Stimulated activated CD8-positive, alpha-beta memory T cell treated with anti-CD3 and anti-CD28 coated beads, Interleukin-15, amount 100 ng/mL, for 48 hours (primary cell): ENCODE measurements at places on chromosomes 5 and 9.

- no peak for DNase-seq
These were observed 29.9 kb downstream of the MRPL22 start for GRCh38 chr5:154970759-154971158.

GRCh38 chr9:123401879-123402513 lies 46.0 kb downstream of the CRB2 start:
- no peak for DNase-seq

GRCh38 chr5:52948418-52949076 lies 40.6 kb upstream of the ITGA2 start:
- DNase-seq = peak; percentile 22

- no peak for DNase-seq
These were observed 9.7 kb downstream of the KIF20A start for GRCh38 chr5:138188626-138189025.

DNA sequence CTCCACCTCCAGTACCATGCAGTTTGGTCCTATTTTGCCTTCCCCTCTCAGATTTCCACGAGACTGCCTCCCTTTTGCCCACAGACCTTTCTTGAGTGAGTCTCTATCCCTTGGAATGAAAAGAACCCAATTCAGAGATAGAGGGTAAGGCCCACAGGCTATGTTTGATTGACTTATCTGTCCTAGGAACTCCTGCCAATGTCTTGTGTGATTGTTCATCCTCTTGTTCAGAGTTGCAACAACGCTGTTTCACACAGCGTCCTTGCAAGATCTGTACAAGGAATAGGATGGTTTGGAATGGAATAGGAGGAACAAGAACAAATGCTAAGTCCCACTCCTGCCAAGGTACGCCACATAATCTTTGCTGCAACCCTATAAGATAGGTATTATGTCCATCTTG lies 142.2 kb upstream of the ABCA1 start:
- no peak for DNase-seq

DNA sequence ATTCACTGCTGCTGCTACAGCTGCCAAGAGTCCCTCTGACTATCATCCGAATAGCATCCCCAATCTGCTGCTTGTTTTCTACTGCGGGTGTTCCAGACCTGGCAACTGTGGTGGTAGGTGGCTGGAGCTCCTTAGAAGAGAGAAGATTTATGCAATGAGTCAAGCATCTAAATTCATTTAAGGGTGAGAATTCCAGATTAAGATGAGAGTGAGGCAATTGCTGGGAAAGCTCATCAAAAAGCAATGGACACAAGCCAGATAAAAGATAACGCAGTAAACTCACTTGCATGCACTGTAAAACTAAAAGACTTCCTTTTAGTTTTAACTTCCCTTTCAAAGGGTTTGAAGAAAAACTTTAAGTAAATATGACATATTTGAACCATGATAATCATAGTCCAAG lies 3.9 kb downstream of the PLK2 start:
- no peak for DNase-seq

GRCh38 chr5:131185523-131186104 lies 14.9 kb downstream of the LYRM7 start:
- DNase-seq = no peak

GRCh38 chr9:14782286-14783051 lies 59.9 kb upstream of the CER1 start:
- DNase-seq = no peak

DNA sequence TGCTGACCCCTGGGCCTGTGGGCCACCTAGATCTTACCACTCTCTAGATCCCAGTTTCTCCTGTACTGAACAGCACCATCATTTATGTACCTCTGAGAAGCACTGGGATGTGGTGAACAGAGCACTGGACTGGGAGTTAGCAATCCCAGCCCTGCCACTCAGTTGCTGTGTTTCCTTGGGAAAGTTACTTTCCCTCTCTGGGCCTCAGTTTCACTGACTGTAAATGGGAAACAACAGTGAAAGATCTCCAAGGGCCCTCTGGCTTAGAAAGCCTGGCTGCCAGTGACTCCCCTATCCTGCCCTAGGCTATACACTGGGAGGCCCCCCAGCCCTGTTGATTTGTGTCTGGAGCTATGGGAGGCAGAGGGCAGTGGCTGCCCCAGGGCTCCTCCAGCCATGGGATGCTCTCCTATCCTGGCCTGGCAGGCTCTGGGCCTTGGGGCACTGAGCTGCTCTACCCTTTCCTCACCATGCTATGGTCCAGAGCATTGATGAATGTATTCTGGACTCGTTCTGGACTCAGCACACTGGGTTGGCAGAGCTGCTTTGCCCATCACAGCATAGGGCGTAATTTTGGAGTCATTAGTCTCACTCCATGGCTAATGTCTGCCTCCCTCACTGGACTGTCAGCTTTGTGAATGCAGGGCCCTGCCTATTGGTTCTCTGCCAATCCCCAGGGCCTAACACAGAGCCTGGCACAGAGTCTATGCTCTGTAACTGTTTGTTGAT lies 99.3 kb downstream of the RGS3 start:
- DNase-seq = no peak

DNA sequence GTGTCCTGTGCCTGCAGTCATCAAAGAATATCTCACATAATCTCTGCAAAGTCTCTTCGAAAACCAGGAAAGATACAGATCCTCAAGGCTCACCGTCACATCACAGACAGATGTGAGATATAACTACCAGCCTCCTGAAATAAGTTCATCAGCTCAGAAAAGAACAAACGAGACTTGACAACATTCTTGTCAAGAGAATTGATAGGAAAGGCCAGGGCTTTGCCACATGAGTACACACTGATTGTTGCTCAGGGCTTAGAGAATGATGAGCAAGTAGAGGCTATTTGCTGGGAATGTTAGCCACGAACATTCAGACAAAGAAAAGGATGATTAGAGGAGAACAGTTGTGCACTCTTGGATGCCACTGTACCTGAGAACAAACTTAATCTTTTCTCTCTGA lies 535.1 kb downstream of the ELAVL2 start:
- DNase-seq = no peak

- DNase-seq = no peak
These were observed 97.8 kb downstream of the C5orf15 start for GRCh38 chr5:133870661-133871060.

- no peak for DNase-seq
These were observed 280.4 kb downstream of the ZSWIM6 start for GRCh38 chr5:61612431-61612830.

GRCh38 chr5:58753446-58753845 lies 170.6 kb downstream of the RAB3C start:
- DNase-seq = no peak

- DNase-seq = no peak
These were observed 16.2 kb upstream of the MAT2B start for GRCh38 chr5:163489055-163489744.

- DNase-seq = no peak
These were observed 165.0 kb upstream of the ZNF462 start for GRCh38 chr9:106697750-106698502.

DNA sequence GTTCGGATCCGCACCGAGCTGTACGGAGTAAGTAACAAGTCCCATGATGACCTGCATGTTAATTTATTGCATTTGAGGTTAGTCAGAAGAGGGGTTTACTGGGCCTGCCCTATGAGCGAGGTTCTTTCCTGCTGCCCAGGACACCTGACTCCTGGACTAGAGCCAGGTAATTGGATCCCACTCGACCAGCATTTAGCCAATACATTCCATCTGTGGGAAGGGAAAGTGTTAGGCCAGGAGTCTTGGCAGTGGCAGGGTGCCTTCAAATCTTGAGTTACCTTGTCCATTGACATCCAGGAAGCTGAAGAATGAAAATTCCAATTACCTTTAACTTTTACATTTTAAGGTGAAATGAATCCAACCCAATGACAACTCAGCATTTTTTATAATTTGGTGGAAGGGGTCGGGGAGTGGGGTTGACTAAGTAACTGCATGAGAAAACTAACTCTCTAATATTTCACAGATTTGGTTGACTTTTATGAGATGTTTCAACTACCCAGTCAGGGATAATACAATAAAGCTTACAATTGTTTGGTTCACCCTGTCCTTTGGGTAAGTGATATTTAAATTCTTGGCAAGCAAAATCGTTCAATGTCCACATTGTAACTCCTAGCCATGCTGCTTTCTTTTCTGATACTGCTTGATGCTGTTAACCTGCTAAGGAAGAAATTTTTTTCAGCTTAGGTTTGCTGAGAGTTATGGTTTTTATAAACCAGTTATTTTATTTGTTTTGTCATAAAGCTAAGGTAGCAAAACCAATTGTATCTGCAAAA lies 111.6 kb upstream of the IQGAP2 start:
- no peak for DNase-seq

GRCh38 chr5:81779125-81779915 lies 28.4 kb upstream of the SSBP2 start:
- DNase-seq = no peak

DNA sequence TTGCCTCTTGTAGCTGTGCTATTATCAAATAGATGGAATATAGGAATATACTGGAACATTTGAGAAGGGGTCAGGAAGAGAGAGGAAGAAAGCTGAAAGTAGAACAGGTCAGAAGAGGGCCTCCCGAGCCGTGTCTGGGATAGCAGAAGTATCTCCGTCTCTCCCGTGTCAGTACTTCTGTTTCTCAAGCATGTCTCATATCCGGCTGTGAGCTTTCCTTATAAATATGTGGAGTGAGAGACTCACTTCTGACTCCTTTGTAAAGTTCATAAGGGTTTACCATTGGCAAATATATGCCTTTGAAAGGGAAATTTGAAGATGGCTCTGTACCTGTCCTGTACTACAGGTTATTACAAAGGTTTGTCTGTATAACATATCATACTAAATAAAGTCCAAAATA lies 50.3 kb downstream of the MOCS2 start:
- no peak for DNase-seq

- DNase-seq = no peak
These were observed 821.6 kb downstream of the TLE1 start for GRCh38 chr9:80867731-80868130.

- no peak for DNase-seq
These were observed 52.2 kb downstream of the SCAI start for GRCh38 chr9:125091121-125091520.

DNA sequence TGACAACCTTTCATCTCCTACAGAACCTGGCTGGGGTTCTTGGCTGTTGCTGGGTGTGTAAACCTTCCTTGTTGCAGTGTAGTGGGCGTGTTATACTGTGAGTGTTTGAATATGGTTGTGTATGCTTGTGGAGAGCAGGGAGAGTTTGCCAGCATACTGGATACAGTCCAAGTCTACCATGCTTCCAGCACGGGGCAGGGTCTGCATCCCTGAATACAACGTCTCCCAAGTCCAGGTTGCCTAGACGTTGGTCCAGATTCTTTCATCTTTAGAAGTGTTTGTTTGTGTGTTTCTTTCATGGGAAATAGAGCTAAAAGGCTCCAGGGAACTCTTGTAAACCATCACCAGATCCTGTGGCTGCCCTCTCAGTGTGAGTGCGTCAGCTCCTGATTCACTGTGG lies 46.4 kb downstream of the SYK start:
- no peak for DNase-seq

GRCh38 chr9:95313010-95313498 lies 4.5 kb downstream of the FANCC start:
- DNase-seq = no peak

DNA sequence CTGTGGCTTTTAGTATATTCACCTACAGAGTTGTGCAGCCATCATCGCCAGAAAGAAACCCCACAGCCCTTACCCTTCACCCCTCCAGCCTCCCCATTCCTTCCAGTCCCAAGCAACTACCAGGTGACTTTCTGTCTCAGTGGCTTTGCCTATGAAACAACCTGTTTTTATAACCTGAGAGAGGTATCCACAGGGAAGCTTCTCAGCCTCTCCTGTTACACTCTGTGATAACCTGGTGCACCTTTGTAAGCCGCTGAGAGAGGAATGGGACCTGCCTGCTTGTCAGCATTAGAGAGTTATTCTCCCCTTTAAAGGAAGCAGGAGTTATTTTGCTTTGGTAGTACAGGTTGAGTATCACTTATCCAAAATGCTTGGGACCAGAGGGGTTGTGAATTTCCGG lies 93.6 kb downstream of the TRIO start:
- DNase-seq = no peak

GRCh38 chr5:41191249-41191648 lies 22.1 kb downstream of the C6 start:
- no peak for DNase-seq

DNA sequence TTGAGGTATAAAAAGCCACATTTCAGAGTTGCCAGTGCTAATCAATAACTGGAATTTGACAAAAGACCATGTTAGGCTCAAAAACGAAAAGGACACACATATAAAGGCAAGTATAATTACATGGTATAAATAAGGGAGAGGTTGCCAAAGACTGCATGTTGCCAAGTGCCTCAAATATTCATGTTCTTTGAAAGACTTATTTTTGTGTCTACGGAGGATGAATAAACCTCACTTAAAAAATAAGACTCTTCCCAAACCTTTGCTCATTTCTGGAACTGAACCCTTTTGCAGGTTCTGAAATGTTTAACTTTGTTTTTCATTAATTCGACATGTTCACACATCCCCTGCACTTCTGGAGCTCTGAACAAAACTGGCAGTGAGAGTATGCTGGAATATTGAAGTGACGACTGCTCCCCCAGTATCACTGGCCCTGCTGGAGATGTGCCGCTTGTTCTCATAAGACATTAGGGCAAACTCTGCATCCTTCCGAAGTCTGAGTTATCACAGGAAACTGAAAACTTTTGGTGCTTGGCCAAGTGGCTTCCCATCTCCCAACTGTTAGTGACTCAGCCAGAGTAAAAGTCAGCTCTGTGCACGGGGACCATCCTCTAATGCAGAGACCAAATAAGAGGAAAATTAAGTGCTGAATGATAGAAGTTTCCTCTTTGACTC lies 336.8 kb downstream of the GLIS3 start:
- DNase-seq = no peak

DNA sequence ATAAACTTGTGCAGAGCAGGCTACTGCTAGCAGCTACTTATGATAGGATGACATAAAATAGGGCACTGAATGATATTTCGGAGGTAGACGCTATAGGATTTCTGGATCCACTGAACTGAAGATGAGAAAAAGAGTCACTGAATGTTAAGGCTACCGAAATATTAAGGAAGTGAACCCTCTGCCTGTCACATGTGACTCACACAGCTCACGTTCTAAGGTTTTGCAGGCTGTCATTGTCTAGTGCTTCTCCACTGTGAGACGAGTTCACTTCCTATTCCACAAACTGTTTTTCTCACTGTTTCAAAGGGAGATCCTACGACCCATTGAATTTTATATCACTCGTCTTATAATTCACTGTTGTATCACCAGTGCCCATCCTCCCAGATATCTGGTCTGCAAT lies 100.8 kb downstream of the CTNND2 start:
- DNase-seq = no peak
